ENCODE measurements at places on chromosomes 2 and 18. TPM values are rescaled to one million over a fixed set of nuclear protein-coding genes. Genes with fewer than 3 reads are reported as not detected.

DNA sequence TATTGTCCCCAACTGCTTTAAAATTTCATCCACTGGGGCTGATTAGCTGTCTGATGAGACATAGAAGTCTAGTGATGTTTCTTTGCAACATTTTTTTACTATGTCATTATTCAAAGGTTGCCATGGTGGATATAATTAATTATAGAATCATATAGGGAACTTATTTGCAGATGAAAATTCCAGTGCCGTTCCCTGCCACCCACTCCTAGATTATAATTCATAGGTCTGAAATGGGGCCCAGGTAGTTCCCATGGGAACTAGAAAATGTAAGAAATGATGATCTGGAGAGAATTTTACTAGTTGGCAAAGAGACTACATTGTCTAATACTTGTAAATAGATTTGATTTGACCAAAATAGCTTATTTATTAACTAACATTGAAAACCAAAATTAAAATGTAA lies 1496.5 kb upstream of the NXPH2 start:
- DNase-seq = no peak

GRCh38 chr2:4635289-4635688 lies 931.9 kb downstream of the DCDC2C start:
- no peak for DNase-seq

The CRYBA2 gene
- not detected for total RNA-seq

The PLEK gene
- total RNA-seq = 7.8 TPM
